ENCODE measurements at places on chromosomes 16 and 17.

GRCh38 chr17:10125531-10126275 is 72.7 kb downstream of the GAS7 start:
- DNase-seq = no peak

- DNase-seq = no peak
Measured at GRCh38 chr17:82697808-82698064, 762 bp downstream of the RAB40B start.

DNA sequence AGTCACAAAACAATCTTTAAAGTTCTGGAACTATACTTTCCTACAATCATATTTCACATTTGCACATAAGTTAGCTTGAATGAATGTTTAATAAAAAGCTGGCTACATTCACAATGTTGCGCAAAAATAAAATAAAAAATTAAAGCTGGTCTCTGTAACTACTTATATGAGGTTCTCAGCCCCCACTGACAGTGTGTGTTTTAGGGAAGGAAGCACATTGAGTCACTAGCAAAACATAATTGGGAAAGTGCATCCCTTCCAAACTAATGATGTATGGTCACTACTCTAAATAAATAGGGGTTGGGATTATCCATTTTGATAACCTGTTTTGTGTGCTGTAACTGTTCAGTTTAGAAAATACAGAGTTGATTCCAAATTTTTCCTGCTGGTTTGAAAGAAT is 251.9 kb downstream of the IRX3 start:
- no peak for DNase-seq

- no peak for DNase-seq
Measured at GRCh38 chr17:61129267-61130254, 270.1 kb upstream of the TBX2 start.

- DNase-seq = no peak
Measured at GRCh38 chr17:48993951-48994350, 3.2 kb upstream of the IGF2BP1 start.

DNA sequence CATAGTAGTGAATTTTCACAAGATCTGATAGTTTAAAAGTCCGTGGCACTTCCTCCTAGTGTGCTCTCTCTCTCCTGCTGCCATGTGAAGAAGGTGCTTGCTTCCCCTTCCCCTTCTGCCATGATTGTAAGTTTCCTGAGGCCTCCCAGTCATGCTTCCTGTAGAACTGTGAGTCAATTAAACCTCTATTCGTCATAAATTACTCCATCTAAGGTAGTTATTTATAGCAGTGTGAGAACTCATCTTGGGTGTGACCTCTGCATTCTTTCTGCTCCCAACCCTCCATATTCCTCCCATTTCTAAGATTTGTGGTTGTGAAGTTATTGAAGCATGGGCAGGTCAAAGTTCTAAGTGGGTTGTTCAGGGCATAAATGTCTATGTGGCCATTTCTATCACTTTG is 62.1 kb upstream of the ADAMTS18 start:
- no peak for DNase-seq

GRCh38 chr16:75307506-75307905 is 56.1 kb upstream of the BCAR1 start:
- DNase-seq = no peak

Measured in NCI-H2227 treated with DMSO at 0.1 percent for 48 hours (cell line).